ENCODE measurements at places on chromosomes 6 and 20.
A peak's percentile ranks its signal among the peaks of the same experiment; 100 is the strongest.

GRCh38 chr6:129297592-129297991, 412.4 kb downstream of the ARHGAP18 start:
- DNase-seq = no peak

- no peak for DNase-seq
Measured at GRCh38 chr6:53532942-53533341, 12.0 kb downstream of the GCLC start.

- DNase-seq = no peak
Measured at GRCh38 chr6:1796706-1797529, 187.2 kb downstream of the FOXC1 start.

- no peak for DNase-seq
Measured at GRCh38 chr20:36851490-36851889, 24.4 kb upstream of the TLDC2 start.

DNA sequence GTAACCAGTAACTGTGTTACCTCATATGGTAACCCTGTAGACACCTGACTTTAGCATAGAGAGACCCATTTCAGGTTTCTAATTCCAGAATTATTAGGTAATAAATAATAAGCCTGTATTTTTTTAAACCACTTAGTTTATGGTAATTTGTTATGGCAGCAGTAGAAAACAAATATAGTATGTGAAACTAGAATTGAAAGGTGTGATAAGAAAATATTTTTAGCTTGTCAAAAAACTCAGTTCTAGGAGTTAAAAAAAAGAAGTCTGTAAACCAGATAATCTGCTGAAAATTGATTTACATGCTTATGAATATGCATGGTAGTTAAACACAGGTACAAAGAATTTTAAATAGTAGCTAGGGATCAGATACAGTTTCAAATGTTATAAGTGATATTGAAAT, 695.0 kb upstream of the GJE1 start:
- no peak for DNase-seq

- no peak for DNase-seq
Measured at GRCh38 chr6:1624851-1625781, 15.4 kb downstream of the FOXC1 start.

GRCh38 chr6:89566930-89567629, 71.5 kb downstream of the LYRM2 start:
- DNase-seq = no peak

- no peak for DNase-seq
Measured at GRCh38 chr6:66179361-66179760, 472.3 kb upstream of the EYS start.

DNA sequence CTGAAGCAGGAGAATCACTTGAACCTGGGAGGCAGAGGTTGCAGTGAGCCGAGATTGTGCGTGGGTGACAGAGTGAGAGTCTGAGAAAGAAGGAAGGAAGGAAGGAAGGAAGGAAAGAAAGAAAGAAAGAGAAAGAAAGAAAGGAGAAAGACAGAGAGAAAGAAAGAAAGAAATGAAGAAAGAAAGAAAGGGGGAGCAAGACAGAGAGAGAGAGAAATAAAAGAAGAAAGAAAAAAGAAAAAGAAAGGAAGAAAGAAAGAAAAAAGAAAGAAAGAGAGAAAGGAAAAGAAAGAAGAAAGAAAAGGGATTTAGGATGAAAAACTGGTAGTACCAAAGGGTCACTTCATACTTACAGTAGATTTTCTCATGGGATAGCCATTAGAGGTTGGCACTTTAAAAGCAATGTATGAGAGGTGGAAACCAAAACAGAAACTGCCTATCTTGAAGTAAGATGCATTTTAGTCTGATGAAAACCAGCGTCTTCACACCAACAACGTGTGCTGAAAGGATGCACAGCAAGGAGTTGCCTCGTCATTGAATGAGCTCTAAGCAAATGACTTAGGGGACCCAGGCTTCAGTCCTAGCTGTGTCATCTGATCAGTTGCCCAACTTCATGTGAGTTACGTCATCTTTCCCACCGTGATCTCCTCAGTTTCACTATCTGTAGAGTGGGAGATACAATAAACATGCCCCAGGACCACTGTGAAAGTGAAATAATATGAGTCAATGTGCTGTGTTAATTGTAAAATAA, 133.9 kb upstream of the NEDD9 start:
- peak; percentile 33 for DNase-seq

DNA sequence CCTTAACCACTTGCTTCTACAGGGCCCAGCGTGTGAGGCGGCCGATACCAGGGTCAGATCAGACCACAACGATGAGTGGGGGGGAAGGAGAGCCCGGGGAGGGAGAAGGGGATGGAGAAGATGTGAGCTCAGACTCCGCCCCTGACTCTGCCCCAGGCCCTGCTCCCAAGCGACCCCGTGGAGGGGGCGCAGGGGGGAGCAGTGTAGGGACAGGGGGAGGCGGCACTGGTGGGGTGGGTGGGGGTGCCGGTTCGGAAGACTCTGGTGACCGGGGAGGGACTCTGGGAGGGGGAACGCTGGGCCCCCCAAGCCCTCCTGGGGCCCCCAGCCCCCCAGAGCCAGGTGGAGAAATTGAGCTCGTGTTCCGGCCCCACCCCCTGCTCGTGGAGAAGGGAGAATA, 2.8 kb downstream of the RING1 start:
- no peak for DNase-seq

DNA sequence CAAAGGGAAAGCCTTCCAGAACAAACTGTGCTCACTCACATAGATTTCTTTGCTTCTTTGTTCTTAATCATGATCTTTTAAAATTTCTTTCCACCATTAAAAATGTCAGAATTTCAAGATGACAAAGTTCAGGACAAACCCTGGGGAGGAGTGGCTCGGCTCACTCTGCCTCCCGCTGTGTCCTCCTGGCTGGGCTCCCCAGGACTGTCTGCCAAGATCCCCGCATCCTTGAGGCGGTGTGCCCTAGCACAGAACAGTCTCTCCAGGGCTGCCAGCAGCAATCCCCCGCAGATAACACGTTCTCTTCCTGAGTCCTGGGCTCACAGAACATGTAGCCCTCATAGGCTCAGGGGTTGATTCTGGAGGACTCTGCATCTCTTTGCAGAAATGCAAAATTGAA, 98.4 kb upstream of the KCNG1 start:
- no peak for DNase-seq

GRCh38 chr6:129835691-129836090, 25.4 kb downstream of the TMEM244 start:
- DNase-seq = no peak

- no peak for DNase-seq
Measured at GRCh38 chr6:11412616-11413015, 124.9 kb upstream of the TMEM170B start.

DNA sequence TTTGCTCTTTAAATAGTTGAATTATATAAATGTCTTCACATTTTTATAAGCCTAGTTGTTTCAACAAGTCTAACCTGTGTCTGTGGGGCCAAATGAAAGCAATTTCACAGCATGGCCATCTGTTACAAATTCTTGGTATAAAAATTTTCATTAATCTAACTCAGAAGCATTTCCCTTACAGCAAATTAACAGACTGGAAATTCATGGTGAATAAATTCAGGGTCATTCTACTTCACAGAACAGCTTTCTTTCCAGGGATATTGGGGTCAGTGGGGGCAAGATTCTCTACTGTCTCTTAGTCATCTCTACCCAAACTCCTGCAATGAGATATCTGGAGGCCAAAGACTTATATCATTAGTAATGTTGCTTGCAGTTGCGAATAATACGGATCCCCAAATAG, 352.1 kb downstream of the MMUT start:
- no peak for DNase-seq

DNA sequence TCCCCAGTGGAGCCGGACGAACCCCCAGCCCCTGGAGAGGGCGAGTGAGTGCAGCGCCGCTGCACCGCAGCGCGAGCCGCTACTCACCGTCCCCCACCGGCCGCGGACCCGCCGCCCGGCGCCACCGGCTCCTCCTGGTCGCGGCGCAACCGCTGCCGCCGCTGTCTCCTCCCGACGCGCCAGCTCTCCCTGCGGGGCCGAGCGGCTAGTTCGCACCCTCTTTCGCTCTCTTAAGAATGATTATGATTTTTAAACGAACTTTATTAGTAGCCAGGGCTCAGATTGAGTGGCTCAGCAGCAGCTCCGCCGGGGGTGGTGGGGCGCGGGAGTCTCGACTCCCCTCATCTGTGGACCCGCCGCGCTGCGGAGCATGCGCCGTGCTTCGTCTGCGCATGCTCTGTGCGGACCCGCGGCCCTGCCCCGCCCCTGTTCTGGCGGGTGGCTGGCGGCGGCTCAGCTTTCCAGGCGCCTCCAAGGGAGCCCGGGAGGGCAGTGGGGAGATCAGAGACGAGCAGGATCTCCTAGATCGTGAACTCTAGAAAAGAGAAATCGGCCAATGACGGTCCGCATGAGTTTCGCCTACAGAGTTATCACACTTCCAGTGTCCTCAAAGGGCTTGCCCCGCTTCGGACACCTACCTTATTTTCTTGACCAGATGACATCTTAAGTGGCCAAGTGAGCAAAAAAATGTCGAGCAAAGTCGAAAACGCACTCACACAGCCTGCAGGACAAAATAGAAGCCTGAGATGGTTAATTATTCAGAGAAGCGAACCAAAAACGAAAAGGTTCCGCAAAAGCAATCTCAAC, at the start of gene RAB23:
Gene RAB23 (minus strand): TSS at position 372 of the 807 bp plus-strand sequence. CDS start 11,927 bp downstream, outside the sequence.
- DNase-seq = peak; percentile 78

- DNase-seq = no peak
Measured at GRCh38 chr6:164152611-164153010, 738.1 kb downstream of the QKI start.

DNA sequence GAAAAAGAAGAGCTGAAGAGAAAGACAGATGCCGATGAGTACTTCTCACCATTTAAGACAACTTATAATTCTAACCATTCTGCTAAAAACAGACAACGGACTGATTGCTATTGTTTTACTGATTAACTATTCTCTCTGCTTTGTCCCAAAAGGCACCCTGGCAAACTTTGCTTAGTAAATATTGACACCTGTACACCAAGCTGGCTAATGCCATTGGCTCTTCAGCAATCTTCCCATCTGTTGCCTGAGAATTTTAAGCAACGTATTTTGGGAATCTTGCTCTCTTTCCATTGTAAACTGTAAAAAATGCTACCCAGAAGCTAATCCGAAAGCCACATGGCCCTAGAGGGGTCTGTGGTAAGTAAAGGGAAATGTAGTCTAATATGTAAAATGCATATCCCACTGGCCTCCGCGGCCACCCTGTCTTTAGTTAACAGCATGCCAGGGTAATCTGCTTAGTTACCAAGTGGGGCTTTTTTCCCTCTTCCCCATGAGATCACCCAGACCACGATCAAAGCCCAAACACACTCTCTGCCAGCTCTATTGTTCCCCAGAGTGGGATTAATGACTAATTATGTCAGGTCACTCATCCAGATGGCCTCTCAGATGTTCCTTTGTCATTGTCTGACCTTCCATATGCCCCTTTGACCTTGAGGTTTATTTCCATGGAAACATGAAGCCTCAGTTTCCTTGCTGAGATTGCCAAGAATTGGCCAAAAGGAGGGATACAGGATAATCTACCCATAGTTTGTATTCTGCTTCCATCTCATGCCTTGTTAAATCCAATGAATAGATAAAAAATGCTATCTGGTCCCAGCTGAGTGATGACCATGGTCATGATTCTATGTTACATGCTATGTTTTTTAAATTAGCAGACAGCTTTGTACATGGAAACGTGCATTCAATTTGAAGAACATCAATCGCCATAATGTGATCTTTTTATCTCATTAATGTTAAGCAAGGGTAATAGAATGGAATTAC, 216.4 kb upstream of the MCHR2 start:
- no peak for DNase-seq

GRCh38 chr20:57263801-57264792, 2.3 kb downstream of the BMP7 start:
- no peak for DNase-seq

- no peak for DNase-seq
Measured at GRCh38 chr20:51087266-51087665, 64.4 kb upstream of the KCNG1 start.

DNA sequence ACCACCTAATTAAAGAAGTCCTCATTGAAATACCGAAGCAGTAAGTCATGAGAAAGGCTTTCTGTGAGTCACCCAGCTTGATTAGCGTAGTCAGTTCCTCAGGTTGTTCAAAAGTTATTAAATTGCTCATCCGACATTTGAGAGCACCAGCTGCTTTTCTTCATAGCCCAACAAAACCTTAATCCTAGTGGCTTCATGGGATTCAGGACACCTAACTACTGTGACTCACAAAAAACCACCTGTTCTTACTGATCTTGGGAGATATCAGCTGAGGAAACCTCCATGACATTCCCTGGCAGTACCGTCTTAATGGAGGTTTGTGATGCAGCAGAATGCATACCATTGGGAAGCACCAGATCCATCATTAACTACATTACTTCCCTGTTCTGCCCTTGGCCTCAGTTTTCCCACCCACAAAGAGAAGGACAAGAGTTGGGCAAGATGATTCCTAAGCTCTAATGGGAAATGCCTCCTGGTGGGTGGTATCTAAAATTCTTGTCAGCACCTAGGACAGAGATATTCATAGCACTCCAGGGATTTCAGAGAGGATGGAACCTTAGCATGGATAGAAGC, 103.8 kb downstream of the KHDC1L start:
- DNase-seq = no peak

DNA sequence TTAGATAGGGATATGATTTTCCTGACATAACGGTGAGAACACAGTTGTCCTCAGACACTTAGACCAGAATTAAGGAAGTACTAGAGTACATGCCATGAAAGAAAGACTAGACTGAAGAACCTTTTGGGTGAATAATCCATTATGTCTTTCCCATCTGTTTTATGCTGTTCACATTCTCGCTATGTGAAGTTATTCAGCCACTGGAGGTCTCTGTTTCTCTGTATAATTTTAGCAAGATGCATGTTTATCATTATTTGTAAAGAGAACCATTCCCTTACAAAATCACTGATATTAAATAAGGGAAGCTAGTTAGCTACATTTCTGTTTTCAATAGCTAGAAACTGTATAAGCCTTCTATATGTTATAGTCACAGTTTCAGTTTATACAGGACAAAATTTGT, 391.9 kb downstream of the CD109 start:
- DNase-seq = no peak

DNA sequence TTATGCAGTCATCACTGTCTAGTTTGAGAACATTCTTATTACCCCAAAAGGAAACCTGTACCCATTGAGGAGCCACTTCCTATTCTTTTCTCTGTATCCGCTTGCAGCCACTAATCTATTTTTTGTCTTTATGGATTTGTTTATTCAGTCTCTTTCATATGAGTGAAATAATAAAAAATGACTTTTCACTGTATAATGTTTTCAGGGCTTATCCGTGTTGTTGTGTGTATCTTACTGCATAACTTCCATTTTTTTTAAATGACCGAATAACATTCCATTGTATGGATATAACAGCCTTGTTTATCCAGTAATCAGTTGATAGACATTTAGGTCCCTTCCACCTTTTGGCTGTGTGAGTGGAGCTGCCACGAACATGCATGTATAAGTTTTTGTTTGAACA, 86.6 kb downstream of the ZFAND3 start:
- DNase-seq = no peak

DNA sequence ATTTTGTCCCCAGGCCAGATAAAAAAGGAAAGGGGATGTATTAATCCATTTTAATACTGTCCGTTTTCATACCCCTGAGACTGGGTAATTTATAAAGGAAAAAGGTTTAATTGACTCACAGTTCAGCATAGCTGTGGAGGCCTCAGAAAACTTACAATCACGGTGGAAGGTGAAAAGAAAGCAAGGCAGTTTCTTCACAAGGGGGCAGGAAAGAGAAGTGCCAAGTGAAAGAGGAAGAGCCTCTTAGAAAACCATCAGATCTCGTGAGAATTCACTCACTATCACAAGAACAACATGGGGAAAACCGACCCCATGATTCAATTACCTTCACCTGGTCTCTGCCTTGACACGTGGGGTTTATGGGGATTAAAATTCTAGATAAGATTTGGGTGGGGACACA, 152.5 kb downstream of the IBTK start:
- DNase-seq = no peak

Data from activated T-cell treated with anti-CD3 and anti-CD28 coated beads, Interleukin-2, amount 50 U/mL, for 4 hours (primary cell).